ENCODE measurements at places on chromosomes 3 and 15. TPM values are rescaled to one million over a fixed set of nuclear protein-coding genes. Genes with fewer than 3 reads are reported as not detected.

- H3K27me3 ChIP-seq: no peaks in the 10 kb centered on the region
- H3K27ac ChIP-seq: no peak overlapping the region
- H3K36me3 ChIP-seq: peaks cover 4% of the 10 kb centered on the region
- DNase-seq: no peak
- H3K4me1 ChIP-seq: no peaks in the 10 kb centered on the region
- H3K4me3 ChIP-seq: no peak overlapping the region
Observed at GRCh38 chr15:52383100-52383588, 87.5 kb upstream of the MYO5C start.

DNA sequence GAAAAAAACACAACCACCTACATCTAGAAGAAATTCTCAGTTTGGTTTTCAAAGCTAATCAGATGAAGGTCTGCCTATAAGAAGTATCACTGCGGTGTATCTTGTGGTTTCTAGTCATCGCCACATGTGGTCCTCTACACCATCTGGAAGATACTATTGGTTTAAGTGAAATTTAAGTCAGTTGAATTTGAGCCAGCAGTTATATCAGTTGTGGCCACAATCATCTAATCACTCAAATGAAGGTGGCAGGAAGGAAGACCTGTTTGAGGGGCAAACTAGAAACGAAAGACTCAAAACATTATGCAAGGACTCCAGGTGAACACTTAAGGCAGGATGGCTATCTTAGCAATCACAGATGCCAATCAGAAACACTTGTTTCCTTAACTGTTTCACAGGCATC, 48.7 kb downstream of the ETV5 start:
- no peak overlapping the region for H3K4me3 ChIP-seq
- H3K27me3 ChIP-seq: no peaks in the 10 kb centered on the region
- no peak overlapping the region for H3K27ac ChIP-seq
- H3K4me1 ChIP-seq: peaks cover 9% of the 10 kb centered on the region

DNA sequence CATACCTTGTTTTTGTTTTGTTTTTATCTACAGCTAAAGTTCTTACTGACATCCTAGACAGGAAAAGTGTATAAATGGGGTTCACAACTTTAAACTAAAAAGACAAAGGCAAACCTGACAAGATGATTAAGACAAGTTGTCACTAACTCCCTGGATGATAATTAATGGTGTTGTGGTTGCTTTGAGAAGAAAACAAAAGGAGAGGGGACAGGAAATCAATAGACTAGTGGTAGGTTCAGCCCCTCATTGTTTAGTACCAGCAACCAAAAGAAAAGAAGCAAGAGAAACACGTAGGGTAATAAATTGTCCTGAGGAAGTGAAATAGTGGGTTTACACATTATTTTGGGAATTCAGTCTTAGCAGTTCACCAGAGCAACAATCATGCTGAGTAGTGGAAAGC, 78.8 kb downstream of the BFSP2 start:
- peak overlapping the region; percentile 36 for H3K27ac ChIP-seq
- H3K4me3 ChIP-seq: peak overlapping the region; percentile 21
- no peaks in the 10 kb centered on the region for H3K27me3 ChIP-seq
- peaks cover 68% of the 10 kb centered on the region for H3K4me1 ChIP-seq
- peak; percentile 52 for DNase-seq
- no peaks in the 10 kb centered on the region for H3K36me3 ChIP-seq

GRCh38 chr3:90031121-90031520, 923.7 kb downstream of the EPHA3 start:
- DNase-seq: no peak
- no peaks in the 10 kb centered on the region for H3K36me3 ChIP-seq
- H3K4me1 ChIP-seq: peaks cover 7% of the 10 kb centered on the region
- no peaks in the 10 kb centered on the region for H3K27me3 ChIP-seq
- H3K27ac ChIP-seq: no peak overlapping the region
- H3K4me3 ChIP-seq: no peak overlapping the region

DNA sequence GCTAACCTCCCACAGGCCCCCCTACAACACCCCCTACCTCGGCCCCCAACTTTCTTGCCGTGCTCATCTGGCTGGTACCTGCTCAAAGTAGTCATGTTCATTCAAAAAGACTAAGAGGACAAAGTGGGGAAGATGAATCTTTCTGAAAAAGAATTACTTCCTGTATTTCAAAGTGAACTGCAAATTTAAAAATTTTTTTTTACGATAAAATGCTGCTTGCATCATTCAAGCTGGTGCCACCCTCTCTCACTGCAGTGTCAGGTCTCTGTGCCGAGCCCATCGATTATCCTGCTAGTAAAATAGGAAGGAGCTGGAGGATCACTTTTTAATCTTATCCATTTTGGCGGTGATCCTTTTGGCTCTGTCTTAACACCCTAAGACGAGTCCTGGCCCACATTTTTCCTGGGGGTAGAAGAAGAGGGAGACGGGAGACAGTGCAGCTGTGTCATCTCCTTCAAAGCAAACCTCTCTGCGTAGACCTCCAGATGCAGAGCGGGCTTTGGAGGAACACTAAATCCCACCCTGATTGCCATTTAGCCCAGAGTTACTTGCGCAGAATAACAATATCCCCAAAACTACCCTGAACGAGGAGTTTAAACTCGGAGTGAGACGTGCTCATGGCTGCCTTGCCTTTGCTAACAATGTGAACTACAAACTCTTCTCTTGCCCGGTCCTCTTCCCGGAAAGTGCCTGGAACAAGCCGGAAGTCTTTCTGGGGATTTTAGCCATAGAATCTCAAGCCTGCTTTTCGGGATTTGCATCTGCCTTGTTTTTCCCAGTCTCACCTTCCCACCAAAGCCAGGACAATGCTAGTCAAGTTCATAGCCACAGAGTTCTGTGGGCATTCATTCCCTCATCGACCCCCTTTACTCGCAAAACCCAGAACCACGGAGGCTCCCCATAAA, 66.2 kb upstream of the CGNL1 start:
- H3K4me1 ChIP-seq: peaks cover 10% of the 10 kb centered on the region
- DNase-seq: no peak
- H3K36me3 ChIP-seq: no peaks in the 10 kb centered on the region
- H3K27me3 ChIP-seq: no peaks in the 10 kb centered on the region
- no peak overlapping the region for H3K4me3 ChIP-seq

GRCh38 chr15:48681353-48681752, 35.8 kb upstream of the FBN1 start:
- no peaks in the 10 kb centered on the region for H3K4me1 ChIP-seq
- no peaks in the 10 kb centered on the region for H3K36me3 ChIP-seq
- H3K27ac ChIP-seq: no peak overlapping the region
- no peak overlapping the region for H3K4me3 ChIP-seq
- no peaks in the 10 kb centered on the region for H3K27me3 ChIP-seq

GRCh38 chr15:40563426-40563825, 1.4 kb downstream of the CCDC32 start:
- no peak for DNase-seq
- peaks cover 2% of the 10 kb centered on the region for H3K4me1 ChIP-seq
- no peaks in the 10 kb centered on the region for H3K36me3 ChIP-seq

GRCh38 chr3:9690451-9691450, 12.9 kb upstream of the CPNE9 start:
- no peaks in the 10 kb centered on the region for H3K36me3 ChIP-seq
- no peak overlapping the region for H3K27ac ChIP-seq
- no peak for DNase-seq

- peaks cover 8% of the 10 kb centered on the region for H3K4me1 ChIP-seq
- H3K36me3 ChIP-seq: no peaks in the 10 kb centered on the region
- H3K27ac ChIP-seq: no peak overlapping the region
- no peaks in the 10 kb centered on the region for H3K27me3 ChIP-seq
Observed at GRCh38 chr3:177473184-177473583, 275.9 kb upstream of the TBL1XR1 start.

GRCh38 chr3:183327343-183327742, 74.3 kb downstream of the B3GNT5 start:
- H3K4me3 ChIP-seq: no peak overlapping the region
- H3K27ac ChIP-seq: no peak overlapping the region
- no peaks in the 10 kb centered on the region for H3K36me3 ChIP-seq
- H3K4me1 ChIP-seq: peaks cover 15% of the 10 kb centered on the region
- no peak for DNase-seq

- no peak overlapping the region for H3K4me3 ChIP-seq
- no peak overlapping the region for H3K27ac ChIP-seq
- no peak for DNase-seq
- H3K36me3 ChIP-seq: no peaks in the 10 kb centered on the region
- H3K27me3 ChIP-seq: no peaks in the 10 kb centered on the region
- H3K4me1 ChIP-seq: no peaks in the 10 kb centered on the region
Observed at GRCh38 chr3:95453242-95453641, 1361.2 kb upstream of the EPHA6 start.

- no peak overlapping the region for H3K4me3 ChIP-seq
- no peaks in the 10 kb centered on the region for H3K4me1 ChIP-seq
- H3K27me3 ChIP-seq: no peaks in the 10 kb centered on the region
- H3K27ac ChIP-seq: no peak overlapping the region
Observed at GRCh38 chr3:40470701-40471100, 6.2 kb upstream of the ZNF619 start.

DNA sequence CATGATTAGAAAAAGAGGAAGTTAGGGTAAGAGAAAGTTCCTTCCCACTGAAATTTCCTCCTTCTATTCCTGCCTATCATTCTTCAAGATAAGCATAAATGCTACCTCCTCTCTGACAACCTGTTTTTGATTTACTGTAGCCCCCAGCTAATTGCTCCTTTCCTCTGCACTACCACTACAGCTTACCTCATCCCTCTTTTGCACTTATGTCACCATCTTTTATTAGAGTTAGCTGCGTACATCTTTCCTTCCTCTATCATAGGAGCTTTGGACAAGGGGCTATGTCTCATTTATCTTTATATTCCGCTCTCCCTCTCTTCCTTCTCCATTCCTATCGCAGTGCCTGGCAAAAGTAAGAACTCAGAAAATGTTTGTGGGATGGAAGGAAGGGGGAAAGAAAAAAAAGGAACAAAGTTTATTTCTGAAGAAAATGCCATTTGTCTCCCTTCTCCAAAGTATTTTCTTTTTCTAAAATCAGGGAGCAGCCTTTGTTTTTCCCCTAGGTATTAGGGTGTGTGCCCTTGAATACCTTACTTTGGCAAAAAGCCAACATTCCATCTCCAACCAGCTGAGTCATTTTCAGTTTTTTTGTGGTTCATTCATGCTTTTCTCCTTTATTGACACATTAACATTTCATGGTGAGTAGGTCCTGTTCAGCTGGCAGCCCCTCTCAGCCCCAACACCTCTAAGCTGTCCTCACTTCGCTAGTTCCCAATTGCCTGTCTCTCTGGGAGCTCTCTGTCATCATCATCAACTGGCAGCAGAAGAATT, 87.6 kb upstream of the SOX2 start:
- H3K4me1 ChIP-seq: peaks cover 35% of the 10 kb centered on the region
- DNase-seq: peak; percentile 15
- H3K4me3 ChIP-seq: no peak overlapping the region
- H3K27ac ChIP-seq: no peak overlapping the region

GRCh38 chr3:46917257-46917656, 39.7 kb downstream of the PTH1R start:
- H3K27ac ChIP-seq: no peak overlapping the region
- H3K4me1 ChIP-seq: no peaks in the 10 kb centered on the region
- H3K36me3 ChIP-seq: peaks cover 16% of the 10 kb centered on the region
- H3K27me3 ChIP-seq: no peaks in the 10 kb centered on the region
- H3K4me3 ChIP-seq: no peak overlapping the region

Gene VGLL3
- total RNA-seq: 1.8 TPM

Gene PPARG
- total RNA-seq: 0.50 TPM

Gene CFAP92
- 5.3 TPM for total RNA-seq

Gene ROPN1B
- total RNA-seq: not detected

Gene PIERCE2
- total RNA-seq: 3.9 TPM

Gene TMEM207
- total RNA-seq: not detected

Data from neural progenitor cell (in vitro differentiated cells).